HCT116 (cell line): ENCODE measurements at places on chromosomes 4 and X. TPM values are rescaled to one million over a fixed set of nuclear protein-coding genes. Genes with fewer than 3 reads are reported as not detected.

DNA sequence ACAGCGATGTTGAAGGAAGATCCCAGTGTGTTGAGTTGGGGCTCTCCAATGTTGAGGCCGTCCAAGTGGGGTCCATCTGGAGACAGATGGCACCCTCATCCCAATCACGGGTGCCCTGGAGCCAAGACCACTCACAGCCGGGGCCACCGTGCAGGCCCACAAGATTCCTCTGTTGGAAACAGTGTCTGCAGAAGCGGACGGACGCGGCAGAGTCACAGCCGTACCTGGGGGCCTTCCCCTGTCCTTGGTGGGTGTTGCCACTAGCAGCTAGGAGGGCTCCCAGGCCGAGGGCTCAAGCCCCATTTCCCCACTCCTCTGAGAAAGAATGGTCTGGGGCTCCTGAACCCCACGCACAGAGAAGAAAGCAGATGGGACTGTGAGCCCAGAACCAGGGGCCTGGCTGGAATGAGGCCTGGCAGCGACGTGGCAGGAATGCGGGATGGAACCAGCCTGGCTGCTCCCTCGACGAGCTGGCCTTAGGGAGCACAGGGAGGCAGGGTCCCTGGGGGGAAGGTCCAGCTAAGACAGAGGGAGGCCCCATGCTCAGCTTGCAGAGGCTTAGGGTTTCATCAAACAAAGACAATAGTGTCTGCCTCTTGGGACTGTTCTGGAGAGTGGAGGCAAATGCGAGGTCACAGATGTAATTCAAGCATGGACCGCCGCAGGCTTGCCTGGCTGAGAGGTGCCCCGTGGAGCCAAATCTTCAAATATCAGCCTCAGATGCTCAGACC, 228.9 kb downstream of the AFAP1 start:
- no peak for DNase-seq

- DNase-seq: no peak
These were observed 44.9 kb upstream of the FAM47C start for GRCh38 chrX:36963069-36963808.

The GYPB gene
- total RNA-seq: not detected

DNA sequence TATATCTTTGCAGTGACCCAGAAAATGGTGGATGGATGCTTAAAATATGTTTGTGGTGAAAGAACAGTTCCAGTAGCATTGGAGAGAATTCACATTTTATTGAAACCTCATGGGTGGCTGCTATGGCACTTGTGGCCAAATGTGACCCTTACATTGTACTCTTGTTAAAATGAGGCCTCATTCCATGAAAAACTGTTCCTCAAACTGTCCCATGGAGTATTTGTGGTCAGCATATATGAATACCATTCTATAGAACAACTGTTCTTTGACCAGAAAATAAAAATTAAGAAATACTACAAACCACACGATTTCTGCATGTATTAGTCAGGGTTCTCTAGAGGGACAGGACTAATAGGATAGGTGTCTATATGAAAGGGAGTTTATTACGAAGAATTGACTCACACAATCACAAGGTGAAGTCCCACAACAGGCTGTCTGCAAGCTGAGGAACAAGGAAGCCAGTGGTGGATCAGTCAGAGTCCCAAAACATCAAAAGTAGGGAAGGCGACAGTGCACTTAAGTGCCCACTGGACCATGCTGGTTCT, 35.1 kb downstream of the GEMIN8 start:
- DNase-seq: no peak

The MAGEA11 gene
- total RNA-seq: not detected

- no peak for DNase-seq
These were observed 577.9 kb upstream of the DIPK2B start for GRCh38 chrX:45778616-45779015.

The JAKMIP1 gene
- total RNA-seq: not detected
